ENCODE measurements at places on chromosomes 6 and 20.

DNA sequence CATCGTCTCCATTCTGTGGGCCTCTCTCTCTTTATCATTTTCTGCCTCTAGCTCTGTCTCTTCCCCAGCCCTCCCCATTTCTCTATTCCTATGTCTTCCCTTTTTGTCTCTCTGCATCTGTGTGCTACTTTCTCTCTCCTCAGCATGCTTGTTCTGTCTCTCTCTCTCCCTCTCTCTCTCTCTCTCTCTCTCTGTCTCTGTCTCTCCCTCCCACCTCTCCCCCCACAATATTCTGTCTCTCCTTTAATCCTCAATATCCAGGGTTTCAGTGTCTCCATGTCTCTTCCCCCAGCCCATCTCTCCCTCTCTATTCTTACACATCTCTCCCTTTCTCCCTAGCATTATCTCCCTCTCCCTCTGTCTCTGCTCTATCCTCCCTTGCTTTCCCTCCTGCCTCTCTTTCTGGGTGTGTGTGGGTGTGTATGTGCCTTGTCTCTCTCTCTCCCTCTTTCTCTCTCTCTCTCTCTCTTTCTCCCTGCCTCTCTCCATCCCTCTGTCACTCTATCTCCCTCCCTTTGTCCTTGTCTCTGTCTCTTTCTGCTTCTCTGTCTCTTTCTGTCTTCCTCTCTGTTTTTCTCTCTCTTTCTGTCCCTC lies 76.9 kb upstream of the SIRPA start:
- no peak for DNase-seq

GRCh38 chr20:59273739-59274357 lies 26.6 kb upstream of the EDN3 start:
- DNase-seq: no peak

GRCh38 chr6:16092990-16093389 lies 35.9 kb upstream of the MYLIP start:
- DNase-seq: no peak

DNA sequence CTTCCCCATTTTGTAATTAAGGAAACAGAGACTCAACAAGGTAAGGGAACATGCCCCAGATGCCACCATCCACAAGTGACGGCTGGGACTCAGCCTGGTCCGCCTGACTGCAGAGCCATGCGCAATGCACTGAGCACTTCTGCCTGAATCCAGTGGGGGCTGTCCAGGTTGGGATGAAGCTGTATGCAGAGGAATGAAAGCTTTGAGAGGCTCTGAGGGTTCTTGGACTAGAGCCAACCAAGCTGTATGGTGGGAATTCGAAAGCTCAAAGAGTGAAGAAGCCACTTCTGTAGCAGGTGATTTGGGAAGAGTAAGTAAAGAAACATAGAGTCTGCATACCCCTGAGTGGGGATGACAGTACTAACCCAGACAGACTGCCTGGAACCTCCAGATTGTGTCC lies 127.6 kb upstream of the AKAP12 start:
- no peak for DNase-seq

DNA sequence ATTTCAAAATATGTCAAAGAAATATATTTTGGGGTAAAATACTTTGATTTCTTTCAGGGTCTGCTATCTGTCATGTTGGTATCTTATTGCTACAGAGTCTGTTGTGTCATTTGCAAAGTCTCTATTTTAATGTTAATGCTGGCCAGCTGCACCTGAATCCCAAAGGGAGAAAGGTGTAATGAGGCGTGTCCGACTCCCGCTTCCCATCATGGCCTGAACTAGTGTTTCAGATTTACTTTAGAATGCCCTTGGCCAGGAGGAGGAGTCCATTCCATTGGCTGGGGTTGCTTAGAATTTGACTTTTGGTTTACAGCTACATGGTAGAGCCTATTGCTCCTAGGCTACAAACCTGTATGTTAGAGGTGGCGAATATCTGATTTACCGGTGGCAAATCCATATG lies 69.3 kb downstream of the FAM50B start:
- DNase-seq: no peak
